Activated CD8-positive, alpha-beta memory T cell treated with anti-CD3 and anti-CD28 coated beads, Interleukin-2, amount 10 ng/mL, durations not matched to agents 7 days and 5 days (primary cell): ENCODE measurements at places on chromosomes 4 and X. TPM values are rescaled to one million over a fixed set of nuclear protein-coding genes. Genes with fewer than 3 reads are reported as not detected.
A peak's percentile ranks its signal among the peaks of the same experiment; 100 is the strongest.

PTTG2 gene
- total RNA-seq, result 2.6 TPM

MMRN1 gene
- 0.23 TPM for total RNA-seq

KLB gene
- total RNA-seq, result not detected

UCHL1 gene
- total RNA-seq, result 4.7 TPM

TMEM47 gene
- not detected for total RNA-seq

CT45A2 gene
- not detected for total RNA-seq

EDA2R gene
- 5.4 TPM for total RNA-seq

RAP2C gene
- 39.7 TPM for total RNA-seq

PRDM8 gene
- 21.7 TPM for total RNA-seq

LGI2 gene
- not detected for total RNA-seq

CCSER1 gene
- not detected for total RNA-seq

MCF2 gene
- total RNA-seq, result 0.23 TPM

GPRASP1 gene
- 0.37 TPM for total RNA-seq

RAB33A gene
- 41.1 TPM for total RNA-seq

RGN gene
- not detected for total RNA-seq

APBB2 gene
- 13.6 TPM for total RNA-seq

MAGEB17 gene
- not detected for total RNA-seq

IGFBP7 gene
- not detected for total RNA-seq

MAGEA6 gene
- not detected for total RNA-seq

TLR1 gene
- 3.2 TPM for total RNA-seq

ARHGEF9 gene
- total RNA-seq, result 42.8 TPM

DNA sequence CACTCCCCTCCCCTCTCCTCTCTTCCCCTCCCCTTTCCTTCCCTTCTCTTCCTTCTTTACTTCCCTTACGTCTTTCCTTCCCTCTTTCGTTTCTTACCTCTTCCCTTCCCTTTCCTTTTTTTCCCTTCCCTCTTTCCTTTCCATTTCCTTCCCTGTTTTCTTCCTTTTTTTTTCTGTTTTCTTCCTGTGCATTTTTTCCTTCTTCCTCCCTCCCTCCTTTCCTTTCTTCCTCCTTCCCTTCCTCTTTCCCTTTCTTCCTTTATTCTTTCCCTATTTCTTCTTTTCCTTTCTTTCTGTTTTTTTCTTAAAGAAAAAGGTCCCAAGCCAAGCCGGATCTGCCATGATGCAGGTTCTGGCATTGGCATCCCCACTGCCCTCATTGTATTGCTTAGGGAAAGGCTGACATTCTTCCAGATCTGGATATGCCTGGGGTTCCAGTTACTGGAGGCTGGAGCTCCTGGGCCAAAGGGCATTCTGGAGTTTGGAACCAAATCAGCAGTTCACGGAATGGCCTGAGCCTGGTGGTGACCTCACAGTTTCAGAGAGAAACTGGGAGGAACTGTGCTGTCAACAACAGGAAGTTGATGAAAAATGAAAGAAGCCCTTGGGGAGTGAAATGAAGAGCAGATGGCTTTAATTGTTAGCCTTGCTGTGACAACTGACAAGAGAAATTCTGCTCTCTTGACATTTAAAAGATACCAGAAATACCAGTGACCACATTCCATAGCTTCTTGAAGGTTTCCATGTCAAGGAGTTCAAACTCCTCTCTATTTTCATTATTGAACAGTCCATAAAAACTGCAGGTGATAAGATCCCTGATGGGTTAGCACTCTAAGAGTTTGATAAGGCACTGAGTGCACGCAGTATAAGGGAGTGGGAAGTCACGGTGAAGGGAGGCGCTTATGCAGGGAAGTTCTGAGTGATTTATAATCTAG is 622.1 kb downstream of the SPRY1 start:
- DNase-seq, result peak; percentile 42

GRCh38 chr4:141339966-141340365 is 119.3 kb downstream of the ZNF330 start:
- no peak for DNase-seq

GRCh38 chrX:10628906-10629305 is 8.5 kb upstream of the MID1 start:
- DNase-seq, result no peak

- no peak for DNase-seq
These were observed 48.6 kb upstream of the AMELX start for GRCh38 chrX:11244636-11245035.

DNA sequence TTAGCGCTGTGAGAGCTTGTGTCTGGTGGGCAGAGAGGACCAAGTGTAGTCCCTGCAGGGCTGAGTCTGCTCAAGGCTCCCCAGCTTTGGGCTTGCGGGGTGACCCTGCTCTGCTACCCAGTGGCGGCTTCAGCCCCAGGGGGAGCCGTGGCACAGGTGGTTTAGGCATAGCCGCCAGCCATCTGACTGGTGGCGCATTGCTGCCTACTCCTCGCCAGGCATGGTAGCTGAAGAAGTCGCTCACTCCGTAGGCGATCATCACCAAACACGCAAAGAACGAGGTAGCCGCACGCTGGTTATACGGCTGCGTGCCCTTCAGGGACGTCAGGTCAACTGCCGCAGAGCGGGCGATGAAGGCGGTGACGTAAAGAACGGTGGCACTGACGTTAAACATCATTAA is 180.7 kb upstream of the DIPK2B start:
- DNase-seq, result no peak

GRCh38 chr4:26330946-26331345 is 10.1 kb downstream of the RBPJ start:
- DNase-seq, result no peak

DNA sequence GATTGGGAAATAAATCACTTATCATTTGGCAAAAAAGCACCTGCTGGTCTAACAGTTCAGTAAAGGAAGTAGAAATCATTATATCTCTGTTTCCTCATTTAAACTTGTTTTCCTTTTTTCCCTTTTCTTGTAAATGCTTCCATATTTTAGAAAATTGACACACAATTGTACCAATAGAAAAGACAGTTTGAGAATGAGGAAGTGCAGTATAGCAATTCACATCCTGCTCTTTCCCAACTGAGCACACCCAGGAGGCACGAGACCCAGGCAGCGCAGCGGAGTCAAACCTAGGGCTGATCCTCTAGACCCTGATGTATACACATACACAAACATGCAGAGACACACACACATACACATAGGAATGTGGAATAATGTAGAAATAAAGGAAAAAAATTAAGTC is 74.8 kb upstream of the PACRGL start:
- no peak for DNase-seq

- DNase-seq, result no peak
These were observed 156.9 kb downstream of the ENOX2 start for GRCh38 chrX:130746077-130746476.

GRCh38 chr4:84324303-84325245 is 174.5 kb downstream of the NKX6-1 start:
- DNase-seq, result no peak

- peak; percentile 41 for DNase-seq
These were observed 52.5 kb downstream of the LINC00632 start for GRCh38 chrX:140762061-140762460.

DNA sequence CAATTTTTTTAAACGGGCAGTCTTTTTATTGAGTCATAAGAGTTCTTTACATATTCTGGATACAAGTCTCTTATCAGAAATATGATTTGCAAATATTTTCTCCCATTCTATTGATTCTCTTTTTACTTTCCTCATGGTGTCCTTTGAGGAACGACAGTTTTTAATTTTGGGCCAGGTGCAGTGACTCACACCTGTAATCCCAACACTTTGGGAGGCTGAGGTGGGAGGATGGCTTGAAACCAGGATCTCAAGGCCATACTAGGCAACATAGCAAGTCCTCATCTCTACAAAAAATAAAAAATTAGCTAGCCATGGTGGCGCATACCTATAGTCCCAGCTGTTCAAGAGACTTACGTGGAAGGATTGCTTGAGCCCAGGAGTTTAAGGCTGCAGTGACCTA is 66.1 kb upstream of the RGN start:
- no peak for DNase-seq

- no peak for DNase-seq
These were observed 107.0 kb upstream of the OTUD4 start for GRCh38 chr4:145287351-145287750.

DNA sequence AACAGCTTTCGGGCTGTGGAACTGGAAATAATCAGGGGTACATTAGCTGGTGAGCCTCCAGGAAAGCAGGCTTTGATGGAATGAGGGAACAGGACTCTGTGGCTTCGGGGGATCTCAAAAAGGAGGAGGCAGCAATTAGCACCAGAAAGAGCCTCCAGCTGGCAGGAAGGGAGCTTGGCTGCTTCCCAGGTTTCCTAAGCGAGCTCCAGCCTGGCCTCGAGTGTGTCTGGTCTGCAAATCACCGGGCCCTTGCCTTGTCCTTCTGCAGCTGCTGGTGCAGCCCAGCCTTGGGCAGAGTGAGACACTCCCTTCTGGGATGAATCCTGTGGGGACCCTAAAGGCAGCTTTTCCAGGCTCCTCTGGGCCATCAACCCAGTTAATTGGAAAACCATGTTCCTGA is 10.7 kb upstream of the PDHA1 start:
- no peak for DNase-seq

DNA sequence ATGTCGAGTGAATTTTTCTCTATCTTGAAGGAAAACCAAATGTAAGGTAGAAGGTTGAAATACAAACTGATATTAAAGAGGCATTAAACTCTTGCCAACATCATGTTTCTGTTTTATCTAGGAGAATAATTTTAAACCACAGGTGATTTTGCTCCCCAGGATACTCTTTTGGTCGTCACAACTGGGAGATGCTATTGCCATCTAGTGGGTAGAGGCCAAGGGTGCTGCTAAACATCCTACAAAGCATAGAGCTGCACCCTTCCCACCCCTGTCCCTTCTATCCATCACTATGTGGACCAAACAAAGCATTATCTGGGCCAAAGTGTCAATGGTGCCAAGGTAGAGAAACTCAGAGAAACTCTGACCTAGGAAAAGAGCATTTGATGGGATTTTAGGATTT is 154.6 kb upstream of the MAGEB2 start:
- no peak for DNase-seq

- no peak for DNase-seq
These were observed 20.3 kb downstream of the L1CAM start for GRCh38 chrX:153865685-153866084.

- DNase-seq, result no peak
These were observed 921.3 kb downstream of the NLGN4X start for GRCh38 chrX:5307416-5307815.

DNA sequence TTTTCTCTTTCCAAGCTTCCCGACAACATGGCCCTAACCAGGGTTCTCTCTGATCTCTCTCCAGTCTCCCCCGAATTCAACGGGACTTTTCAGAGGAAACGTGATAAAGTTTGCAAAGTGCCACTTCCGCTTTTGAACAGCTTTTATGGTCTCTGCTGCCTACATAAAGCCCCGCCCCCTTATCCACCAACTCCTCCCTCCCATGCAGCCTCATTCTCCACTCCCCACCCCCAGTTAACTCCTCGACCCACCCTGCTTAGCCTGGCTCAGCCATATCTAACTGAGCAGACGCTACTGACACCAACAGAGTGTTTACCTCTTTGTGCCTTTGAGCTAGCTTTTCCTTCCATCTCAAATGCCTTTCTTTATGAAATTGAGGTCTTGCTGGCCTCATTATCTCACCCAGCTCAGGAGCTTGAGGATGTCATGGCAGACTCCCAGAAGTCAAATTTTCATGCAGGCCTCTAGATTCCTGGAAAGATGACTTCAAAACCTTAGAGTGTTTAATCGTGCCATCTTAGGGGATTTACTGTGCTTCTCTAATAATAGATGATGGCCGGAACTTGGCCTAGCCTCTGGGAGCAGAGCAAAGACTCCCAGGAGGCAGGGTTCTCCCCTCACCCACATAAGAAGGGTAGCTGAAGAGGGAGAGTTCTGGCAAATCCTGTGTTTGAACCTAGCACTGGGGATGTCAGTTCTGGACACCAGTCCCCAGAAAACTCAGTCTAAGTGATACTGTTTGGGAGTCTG is 606.0 kb downstream of the BCOR start:
- DNase-seq, result peak; percentile 50

GRCh38 chr4:139786494-139787354 is 121.1 kb downstream of the MGST2 start:
- DNase-seq, result no peak

DNA sequence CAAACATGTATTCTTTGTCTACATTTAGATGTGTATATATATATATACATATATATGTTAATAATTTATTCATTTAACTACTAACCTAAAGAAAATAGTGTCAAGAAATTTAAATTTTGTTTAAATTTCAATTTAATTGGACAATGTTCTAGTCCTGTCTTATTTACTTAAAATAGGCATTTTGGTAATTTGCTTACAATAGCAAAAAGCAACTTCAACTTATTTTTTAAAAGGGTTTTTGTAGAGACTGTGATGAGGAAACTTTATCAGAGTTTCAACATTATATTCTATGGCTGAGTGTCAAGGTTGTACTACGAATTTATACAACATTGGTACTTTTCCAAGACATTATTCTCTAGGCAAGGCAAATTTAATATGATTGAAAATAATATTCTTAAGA is 212.0 kb upstream of the ARSJ start:
- DNase-seq, result no peak

GRCh38 chr4:47469951-47470350 is 6.4 kb upstream of the COMMD8 start:
- no peak for DNase-seq

GRCh38 chrX:19791562-19791961 is 95.8 kb downstream of the SH3KBP1 start:
- no peak for DNase-seq

GRCh38 chr4:26033389-26033788 is 119.4 kb downstream of the SMIM20 start:
- no peak for DNase-seq

DNA sequence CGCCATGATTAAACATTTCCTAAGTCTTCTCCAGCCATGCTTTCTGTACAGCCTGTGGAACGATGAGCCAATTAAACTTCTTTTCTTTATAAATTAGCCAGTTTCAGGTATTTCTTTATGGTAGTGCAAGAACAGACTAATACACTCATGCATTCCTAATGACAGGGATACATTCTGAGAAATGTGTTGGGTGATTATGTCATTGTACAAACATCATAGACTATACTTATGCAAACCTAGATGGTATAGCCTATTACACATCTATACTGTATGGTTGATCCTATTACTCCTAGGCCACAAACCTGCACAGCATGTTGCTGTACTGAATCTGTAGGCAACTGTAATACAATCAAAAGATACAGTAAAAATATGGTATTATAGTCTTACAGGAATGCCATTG is 83.1 kb downstream of the ATOH1 start:
- DNase-seq, result no peak
